B cell (primary cell): ENCODE measurements at places on chromosomes 2 and 18. TPM values are rescaled to one million over a fixed set of nuclear protein-coding genes. Genes with fewer than 3 reads are reported as not detected.

- H3K4me1 ChIP-seq: no peaks in the 10 kb centered on the region
- H3K27ac ChIP-seq: no peak overlapping the region
- no peaks in the 10 kb centered on the region for H3K36me3 ChIP-seq
- no peak for DNase-seq
- no peak overlapping the region for H3K4me3 ChIP-seq
Observed at GRCh38 chr18:77754475-77755044, 504.9 kb downstream of the GALR1 start.

DNA sequence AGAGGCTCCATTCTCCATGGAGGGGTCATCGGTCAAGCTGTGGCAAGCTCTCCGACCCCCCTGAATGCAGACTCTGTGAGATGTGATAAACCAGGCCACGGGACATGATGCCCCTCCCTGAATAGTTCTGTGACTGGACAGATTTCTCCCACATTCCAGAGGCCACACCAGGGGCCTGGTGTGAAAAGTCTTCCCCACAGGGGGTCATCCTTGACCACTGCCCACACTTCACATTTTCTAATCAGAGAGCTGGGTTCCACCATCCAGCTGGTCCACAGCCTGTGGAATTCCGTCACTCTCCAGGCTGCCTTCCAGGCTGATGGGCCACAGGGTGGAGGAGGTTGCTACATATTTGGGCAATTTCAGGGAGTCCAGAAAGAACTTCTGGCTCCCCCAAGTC lies 51.3 kb upstream of the CYRIA start:
- no peaks in the 10 kb centered on the region for H3K27me3 ChIP-seq
- no peak overlapping the region for H3K27ac ChIP-seq
- H3K36me3 ChIP-seq: no peaks in the 10 kb centered on the region
- DNase-seq: no peak
- peaks cover 58% of the 10 kb centered on the region for H3K4me1 ChIP-seq

- H3K27me3 ChIP-seq: no peaks in the 10 kb centered on the region
- H3K4me3 ChIP-seq: no peak overlapping the region
- no peaks in the 10 kb centered on the region for H3K36me3 ChIP-seq
- no peak overlapping the region for H3K27ac ChIP-seq
Observed at GRCh38 chr18:8116341-8117005, 492.8 kb upstream of the RAB12 start.

DNA sequence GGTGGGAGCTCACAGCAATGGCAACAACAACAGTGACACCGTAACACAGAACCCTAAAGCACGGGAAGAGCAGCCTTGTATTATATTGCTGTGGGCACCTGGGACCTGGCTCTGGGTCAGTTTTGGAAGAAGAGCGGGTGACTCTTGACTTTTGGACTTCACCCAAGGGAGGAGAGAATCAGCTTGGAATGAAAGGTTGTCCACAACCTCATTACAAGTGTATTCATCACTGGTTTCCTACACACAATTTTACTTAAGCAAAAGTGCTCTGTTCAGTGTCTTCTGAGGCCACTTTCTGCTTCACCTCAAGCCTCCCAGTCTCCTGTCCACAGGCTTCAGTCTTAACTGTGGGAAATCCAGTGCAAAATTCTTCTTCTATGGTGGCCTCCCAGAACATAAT lies 263.8 kb downstream of the KCNE4 start:
- H3K27ac ChIP-seq: no peak overlapping the region
- no peak for DNase-seq
- no peak overlapping the region for H3K4me3 ChIP-seq
- no peaks in the 10 kb centered on the region for H3K27me3 ChIP-seq
- no peaks in the 10 kb centered on the region for H3K36me3 ChIP-seq

DNA sequence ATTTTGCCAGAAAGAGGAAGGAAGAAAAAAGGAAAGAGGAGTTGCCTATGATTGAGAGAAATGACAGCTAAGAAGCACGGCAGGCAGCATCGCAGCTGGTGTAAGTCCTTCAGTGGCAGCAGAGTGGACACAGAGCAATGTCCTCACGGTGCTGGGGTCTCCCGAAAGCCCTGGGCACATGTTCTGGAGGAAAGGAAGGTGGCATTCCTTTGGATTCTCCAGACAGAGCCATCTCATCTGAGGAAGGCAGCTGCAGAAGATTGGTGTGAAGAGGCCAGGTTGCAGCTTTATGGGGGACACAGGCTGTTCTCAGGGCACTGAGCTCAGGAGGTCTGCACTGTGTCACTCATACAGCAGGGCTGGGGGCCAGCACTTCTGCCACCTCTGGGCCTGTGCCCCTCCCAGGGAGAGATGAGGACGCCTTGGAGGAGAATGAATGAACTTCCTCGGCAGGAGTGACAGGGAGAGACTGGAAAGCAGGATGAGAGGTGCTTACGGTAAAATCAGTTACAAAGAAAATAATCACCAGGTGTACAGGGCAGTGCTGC lies 252.0 kb upstream of the MYT1L start:
- no peaks in the 10 kb centered on the region for H3K27me3 ChIP-seq
- H3K36me3 ChIP-seq: no peaks in the 10 kb centered on the region
- no peak overlapping the region for H3K27ac ChIP-seq
- no peaks in the 10 kb centered on the region for H3K4me1 ChIP-seq
- no peak overlapping the region for H3K4me3 ChIP-seq

DNA sequence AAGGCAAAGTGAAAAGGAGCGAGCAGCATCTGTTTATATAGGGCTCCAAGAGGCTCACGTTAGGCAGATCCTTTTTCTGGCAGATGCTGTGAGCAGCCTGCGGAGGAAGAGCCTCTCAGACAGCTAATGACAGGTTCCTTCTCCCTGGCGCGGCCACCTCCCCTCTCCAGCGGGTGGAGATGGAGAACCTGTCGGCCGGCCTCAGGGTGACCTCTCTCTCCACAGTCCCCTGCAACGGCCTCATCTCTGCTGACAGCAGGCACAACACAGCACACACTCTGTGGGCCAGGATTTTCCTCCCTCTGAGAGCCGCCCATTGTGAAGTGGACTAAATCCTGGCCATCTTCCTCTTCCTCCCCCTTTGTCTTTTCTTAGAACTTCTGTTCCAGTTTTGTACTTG lies 119.8 kb downstream of the PRKCE start:
- no peak overlapping the region for H3K4me3 ChIP-seq
- DNase-seq: no peak
- H3K27me3 ChIP-seq: no peaks in the 10 kb centered on the region

CACNB4 gene
- 1.1 and 1.4 TPM in 2 replicates for total RNA-seq

COBLL1 gene
- total RNA-seq: 234 TPM in 2 replicates
